ENCODE measurements at places on chromosomes 1 and 21.

GRCh38 chr1:147719029-147719698, 41.2 kb downstream of the GJA5 start:
- no peak for DNase-seq

- no peak for DNase-seq
Measured at GRCh38 chr21:45260191-45260825, 27.4 kb downstream of the POFUT2 start.

DNA sequence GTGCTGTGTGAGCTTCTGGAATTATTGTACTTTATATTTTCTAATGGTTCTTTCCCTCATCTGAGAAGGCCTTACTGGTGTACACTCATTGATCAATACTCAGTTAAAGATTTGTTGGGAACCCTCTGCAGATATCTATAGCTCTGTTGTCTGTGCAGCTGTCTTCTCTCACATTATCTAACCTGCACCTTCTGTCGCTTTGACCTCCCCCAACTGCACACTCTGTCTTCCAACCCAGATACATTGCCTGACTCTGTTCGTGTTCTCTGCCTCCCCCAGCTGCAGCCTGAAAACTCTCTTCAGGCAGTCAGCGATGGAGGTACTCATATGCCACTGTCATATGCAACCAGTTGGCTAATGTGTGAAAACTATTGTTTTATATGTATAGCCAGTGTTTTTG, 334.3 kb downstream of the NCAM2 start:
- DNase-seq = no peak

GRCh38 chr1:220879509-220880361, 492 bp downstream of the HLX start:
- no peak for DNase-seq

GRCh38 chr1:1969505-1969900, 34.1 kb downstream of the CFAP74 start:
- no peak for DNase-seq

DNA sequence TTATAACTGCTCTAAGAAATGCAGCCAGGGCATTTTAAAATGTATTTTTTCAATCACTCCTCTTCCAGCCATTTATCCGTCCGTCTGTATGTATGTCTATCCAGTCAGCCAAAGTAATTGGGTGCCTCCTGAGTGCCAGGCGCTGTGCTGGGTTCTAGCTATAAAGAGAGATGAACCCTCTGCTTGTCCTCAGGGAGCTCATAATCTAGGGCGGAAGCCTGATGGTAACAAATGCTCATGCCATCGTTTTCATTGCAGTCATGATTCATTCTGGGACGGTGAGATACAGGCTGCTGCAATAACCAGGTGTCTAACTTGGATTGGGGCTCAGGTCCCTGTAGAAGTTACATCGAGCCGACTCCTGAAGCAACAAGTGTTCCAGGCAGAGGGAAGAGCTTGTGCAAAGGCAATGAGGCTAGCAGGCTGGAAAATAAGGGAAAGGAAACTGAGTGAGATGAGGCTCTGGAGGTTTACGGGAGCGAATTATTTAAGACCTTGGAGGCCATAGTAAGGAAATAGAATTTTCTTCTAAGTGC, 11.6 kb downstream of the IFI6 start:
- DNase-seq = no peak
